ENCODE measurements at places on chromosomes 2 and 18. TPM values are rescaled to one million over a fixed set of nuclear protein-coding genes. Genes with fewer than 3 reads are reported as not detected.

KIAA1328 gene
- 9.4 TPM for total RNA-seq

AQP12A gene
- total RNA-seq: not detected

KIDINS220 gene
- 31.4 TPM for total RNA-seq

FNDC4 gene
- 0.24 TPM for total RNA-seq

ALKAL2 gene
- total RNA-seq: 0.60 TPM

TXNL4A gene
- 105 TPM for total RNA-seq

CFC1 gene
- total RNA-seq: not detected

EPB41L3 gene
- 3.4 TPM for total RNA-seq

NDUFAF7 gene
- total RNA-seq: 30.6 TPM

FIGLA gene
- total RNA-seq: 0.35 TPM

SH3RF3 gene
- total RNA-seq: 1.2 TPM

PAIP2B gene
- 3.1 TPM for total RNA-seq

HJURP gene
- 84.3 TPM for total RNA-seq

CDH19 gene
- total RNA-seq: not detected

Data from activated T-cell treated with anti-CD3 and anti-CD28 coated beads, Interleukin-2, amount 50 U/mL, for 72 hours (primary cell).